ENCODE measurements at places on chromosomes 2 and 18. TPM values are rescaled to one million over a fixed set of nuclear protein-coding genes. Genes with fewer than 3 reads are reported as not detected.

DNA sequence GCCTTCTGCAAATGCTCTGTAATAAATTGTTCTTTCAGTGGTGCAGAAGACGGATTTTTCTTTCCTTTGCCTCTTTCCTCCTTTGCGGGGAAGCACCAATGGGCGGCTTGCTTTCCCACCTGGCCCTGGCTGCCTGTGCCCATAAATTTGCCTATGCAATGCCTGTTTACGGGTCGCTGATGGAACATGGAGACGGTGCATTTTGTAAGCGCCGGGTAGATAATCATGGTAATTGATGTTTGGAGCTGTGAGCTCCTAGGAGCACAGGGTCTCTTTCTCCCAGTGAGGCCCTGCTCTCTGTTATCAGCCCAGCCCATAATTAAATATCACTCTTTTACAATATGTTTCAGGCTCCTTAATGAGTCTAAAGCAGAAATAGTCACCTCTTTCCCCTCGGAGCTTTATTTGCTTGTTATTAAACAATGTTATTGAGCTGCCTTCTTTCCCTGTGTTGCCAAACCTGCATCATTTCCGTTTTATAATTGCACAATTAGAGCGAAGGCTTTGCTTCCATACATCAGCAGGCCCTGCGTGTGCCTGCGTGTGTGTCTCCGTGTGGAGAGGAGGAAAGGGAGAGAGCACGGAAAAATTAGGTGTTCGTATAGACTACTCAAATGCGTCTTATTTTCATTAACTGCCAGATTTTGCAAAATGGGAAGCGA is 437.4 kb upstream of the POU3F3 start:
- no peak for DNase-seq

Gene GPR45
- not detected for total RNA-seq

Gene GPR39
- not detected for total RNA-seq

Gene TDRD15
- total RNA-seq, result not detected

Gene COL3A1
- 343 TPM for total RNA-seq

- no peak for DNase-seq
Observed at GRCh38 chr2:63737081-63737751, 104.5 kb upstream of the UGP2 start.

All from right cardiac atrium (tissue), 5 donors.